HCEC 1CT (cell line): ENCODE measurements at places on chromosomes 5 and 9.

DNA sequence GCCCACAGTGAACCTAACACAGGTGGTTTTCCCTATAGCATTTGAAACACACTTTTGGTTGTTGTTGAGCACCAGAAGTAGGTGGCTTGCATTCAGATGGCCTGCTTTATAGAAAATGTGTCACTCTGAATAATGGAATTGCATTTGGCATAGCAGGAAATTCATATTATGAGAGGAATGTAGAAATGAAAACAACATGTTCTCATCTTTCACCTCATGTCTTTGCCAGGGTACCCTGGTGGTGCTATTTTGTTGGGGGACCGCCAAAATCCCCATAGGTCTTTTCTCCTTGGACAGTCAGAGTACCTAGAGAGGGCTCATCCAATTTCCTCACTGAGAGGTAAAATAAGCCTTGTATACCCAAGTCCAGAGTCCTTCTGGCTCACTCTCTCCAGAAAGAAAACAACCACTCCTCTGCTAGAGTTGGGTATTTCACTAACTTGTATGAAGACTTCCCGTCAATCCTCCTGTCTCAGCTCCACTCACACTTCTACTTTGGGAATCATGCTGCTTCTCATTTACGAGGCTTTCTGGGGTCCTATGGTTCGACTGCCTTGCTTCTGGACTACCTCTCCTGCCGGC is 67.4 kb downstream of the MRPS27 start:
- peak; percentile 62 for DNase-seq

DNA sequence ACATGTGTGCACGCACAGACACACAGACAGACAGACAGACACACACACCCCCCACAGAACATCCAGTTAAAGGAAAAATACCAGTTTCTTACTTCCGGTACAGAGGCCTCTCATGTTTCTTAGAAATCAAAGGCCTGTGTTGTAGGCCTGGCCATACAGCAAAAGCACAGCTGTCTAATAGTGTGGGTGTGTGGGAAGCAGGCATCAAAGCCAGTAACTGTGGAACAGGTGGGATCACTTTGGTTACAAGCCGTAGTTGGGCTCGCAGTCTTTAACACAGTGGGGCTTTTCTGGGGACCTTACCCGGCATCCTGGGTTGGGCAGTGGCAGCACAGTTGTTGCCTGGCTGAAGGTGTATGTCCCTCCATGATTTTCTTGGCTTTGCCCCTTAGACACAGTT is 55.2 kb downstream of the FBXL7 start:
- DNase-seq, result no peak

DNA sequence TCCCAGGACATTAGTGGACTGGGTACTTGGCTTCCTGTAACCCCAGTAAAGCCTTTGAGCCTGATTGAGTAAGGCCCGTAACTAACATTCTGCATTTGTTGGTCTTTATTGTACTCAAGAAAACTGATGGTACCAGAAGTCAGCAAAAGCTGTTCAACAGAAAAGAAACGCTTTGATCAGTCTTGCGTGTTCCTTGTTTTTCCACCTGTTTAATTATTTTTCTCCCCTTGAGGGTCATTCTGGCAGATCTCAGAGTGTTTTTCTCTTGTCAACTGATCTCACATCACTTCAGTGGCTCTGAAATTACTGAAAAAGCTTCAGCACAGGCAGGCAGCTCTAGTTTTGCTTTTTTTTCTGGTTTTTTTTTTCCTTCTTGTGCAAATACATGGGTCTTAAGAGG is 6.1 kb upstream of the TMEM268 start:
- no peak for DNase-seq

GRCh38 chr5:127757576-127757975 is 54.4 kb downstream of the CCDC192 start:
- peak; percentile 71 for DNase-seq

DNA sequence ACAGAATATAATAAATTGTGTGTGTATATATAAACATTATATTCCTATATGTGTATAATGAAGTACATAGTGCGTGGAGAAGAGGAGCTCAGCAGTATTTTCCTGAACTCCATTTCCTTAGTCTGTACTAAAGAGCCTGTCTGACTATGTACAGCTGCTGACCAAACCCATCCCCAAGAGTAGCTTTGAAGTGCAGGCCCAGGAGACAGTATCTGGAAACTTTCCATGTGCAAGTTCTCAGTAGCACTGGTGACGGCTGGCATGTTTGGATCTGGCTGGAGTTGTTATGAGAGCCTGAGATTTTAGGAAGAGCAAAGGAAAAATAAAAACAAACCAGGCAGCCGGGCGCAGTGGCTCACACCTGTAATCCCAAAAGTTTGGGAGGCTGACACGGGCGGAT is 244.2 kb downstream of the RFK start:
- DNase-seq, result no peak

DNA sequence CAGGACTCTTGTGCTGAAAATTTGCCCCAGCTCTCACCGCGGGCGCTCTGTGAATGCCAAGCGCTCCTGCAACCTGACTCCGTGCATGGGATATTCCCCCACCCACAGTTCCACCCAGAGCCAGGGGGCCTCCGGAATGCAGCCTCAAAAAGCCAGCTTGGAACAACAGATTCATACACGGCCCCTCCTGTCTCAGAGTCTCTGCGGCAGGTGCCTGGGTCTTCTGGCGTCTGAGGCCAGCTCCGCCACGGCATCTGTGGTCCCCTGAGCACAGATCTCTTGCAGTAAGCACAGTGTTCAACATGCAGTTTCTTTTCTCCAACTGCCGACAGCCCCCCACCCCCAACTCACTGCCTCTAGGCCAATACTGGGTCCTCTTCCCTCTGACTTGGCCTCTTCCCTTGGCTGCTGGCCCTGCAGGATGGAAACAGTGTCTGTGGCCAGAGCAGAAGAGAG is 355.7 kb upstream of the IRX2 start:
- no peak for DNase-seq

DNA sequence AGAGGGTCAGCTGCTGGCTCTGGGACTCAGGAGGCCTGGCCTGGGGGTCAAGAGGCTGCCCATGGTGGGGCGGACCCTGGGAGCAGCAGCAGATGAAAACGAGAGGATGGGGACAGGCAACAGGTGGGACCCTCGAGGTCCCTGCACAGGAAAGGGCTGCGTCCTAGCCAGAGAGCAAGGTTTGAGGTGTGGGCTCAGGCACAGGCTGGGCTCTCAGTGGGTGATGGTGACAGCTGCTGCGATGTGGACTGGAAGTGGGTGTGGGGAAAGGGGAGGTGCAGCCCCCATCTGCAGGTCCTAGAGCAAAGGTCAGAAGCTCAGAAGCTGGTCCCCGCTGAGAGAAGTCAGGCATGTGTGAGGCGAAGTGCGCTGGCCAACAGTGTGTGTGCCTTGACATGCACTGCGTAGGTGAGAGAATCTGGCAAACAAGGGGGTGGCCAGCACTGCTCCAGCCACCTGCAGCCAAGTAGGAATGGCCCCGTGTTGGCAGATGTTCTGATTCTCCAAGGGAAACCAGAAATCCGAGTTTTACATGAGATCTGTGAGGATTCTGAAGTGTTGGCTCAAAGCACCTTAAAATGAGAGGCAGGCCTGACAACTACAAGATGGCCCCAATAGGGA is 85.7 kb downstream of the COL23A1 start:
- no peak for DNase-seq

GRCh38 chr5:143142596-143143435 is 260.7 kb downstream of the NR3C1 start:
- DNase-seq, result no peak

- no peak for DNase-seq
Observed at GRCh38 chr5:25713259-25713658, 1068.5 kb upstream of the CDH10 start.

GRCh38 chr9:76932757-76933156 is 26.8 kb upstream of the PRUNE2 start:
- peak; percentile 16 for DNase-seq

DNA sequence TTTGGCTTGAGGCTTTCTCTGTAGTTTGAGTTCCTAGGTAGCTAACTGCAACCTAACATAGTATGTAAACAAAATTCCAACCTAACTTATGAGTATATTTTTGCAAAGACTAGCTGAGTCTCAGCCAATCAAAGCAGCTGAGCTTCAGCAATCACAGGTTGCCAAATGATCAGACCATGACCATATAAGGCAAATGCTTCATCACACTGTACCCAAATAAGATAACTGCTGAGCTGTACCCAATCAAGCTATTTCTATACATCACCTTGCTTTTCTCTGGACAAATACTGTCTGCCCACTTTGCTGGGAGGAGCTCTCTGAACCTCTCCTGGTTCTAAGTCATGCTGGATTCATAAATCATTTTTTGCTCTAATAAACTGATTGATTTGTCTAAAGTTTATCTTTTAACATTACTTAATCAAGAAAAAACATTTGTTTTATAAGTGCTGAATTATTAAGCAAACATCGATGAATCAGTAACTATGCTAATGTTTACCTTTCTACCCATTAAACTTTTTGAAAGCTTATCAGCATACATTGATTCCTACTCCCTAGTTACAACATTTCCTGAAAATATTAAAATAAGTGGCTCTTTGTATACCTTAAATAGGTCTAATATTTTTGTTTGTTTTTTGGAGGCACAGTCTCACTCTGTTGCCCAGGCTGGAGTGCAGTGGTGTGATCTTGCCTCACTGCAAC is 129.7 kb upstream of the PCA3 start:
- DNase-seq, result peak; percentile 78

GRCh38 chr5:32270946-32271345 is 41.8 kb downstream of the MTMR12 start:
- no peak for DNase-seq

GRCh38 chr5:50733741-50734140 is 67.3 kb downstream of the PARP8 start:
- no peak for DNase-seq

- no peak for DNase-seq
Observed at GRCh38 chr5:173642895-173643481, 26.5 kb upstream of the BOD1 start.

- DNase-seq, result no peak
Observed at GRCh38 chr5:156971848-156972525, 9.0 kb upstream of the TIMD4 start.

- DNase-seq, result no peak
Observed at GRCh38 chr9:133750982-133751649, 13.0 kb upstream of the SARDH start.

DNA sequence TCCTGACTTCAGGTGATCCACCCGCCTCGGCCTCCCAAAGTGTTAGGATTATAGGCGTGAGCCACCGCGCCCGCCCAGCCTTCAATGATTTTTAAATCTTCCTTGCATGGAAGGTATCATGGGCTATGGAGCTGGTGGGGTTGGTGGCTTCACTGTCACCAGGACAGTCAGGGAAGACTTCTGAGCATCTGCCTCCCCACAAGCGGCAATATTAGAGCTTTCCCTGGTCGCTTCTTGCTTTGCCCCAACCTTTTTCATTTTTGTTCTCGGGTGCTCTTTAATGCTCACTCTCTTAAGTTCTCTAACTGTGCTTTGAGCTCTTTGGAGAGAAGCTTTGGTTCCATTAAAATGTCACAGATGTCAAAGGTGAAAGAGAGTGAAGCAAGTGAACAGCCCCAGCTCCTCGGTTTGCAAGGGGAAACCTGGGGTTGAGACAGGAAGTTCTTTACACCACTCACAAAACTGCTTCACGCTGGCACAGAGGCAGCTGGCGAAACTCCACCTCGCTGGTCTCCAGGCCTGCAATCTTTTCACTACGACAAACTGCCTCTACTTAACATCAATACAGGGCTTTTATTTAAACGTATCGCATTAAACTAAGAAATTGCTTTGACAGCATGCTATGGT is 142.5 kb upstream of the RETREG1 start:
- no peak for DNase-seq

DNA sequence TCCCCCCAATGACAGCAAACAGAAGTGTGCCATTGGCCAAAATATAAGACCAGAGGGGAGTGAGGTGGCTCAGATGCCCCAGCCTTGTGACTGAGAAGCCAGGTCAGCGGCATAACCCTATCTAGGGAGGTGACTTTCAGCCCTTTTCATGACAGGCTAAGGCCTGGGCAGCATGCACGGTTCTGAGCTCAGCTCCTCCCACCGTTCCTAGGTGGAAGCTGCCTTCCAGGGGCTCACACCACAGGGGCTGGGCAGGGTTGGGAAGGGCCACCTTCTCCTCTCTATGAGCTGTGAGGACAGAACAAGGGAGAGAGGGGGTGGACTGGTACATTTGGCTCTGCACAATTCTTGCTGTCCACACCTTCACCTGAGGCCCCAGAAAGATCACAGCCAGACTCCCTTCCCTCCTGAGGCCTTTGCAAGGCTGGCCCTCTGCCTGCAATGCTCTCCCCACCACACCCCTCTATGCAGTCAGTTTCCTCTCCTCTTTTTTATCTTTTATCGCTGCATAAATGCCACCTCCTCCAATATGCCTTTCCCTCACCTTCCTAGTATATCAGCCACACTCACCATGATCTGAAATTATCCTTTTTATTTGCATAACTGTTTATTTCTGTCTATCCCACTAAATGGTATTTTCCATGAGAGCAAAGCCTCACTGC is 5.1 kb upstream of the EGR1 start:
- DNase-seq, result no peak

DNA sequence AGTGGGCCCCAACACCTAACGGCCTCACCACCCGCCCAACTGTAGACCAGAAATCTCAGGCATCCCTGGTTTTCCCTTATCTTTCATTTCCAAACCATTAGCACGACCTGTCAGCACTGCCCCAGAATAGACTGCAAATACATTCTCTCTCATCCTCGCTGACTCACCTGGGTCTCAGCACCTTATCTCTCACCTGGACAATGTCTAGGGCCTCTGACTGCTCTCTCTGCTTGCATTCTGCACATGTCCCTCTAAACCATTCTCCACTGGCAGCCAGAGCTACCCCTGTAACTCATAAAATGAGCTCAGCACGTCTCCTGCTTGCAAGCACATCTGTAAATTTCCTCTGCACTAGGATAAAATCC is 12.7 kb downstream of the CKMT2 start:
- no peak for DNase-seq

- peak; percentile 30 for DNase-seq
Observed at GRCh38 chr5:164191240-164191639, 685.8 kb downstream of the MAT2B start.

DNA sequence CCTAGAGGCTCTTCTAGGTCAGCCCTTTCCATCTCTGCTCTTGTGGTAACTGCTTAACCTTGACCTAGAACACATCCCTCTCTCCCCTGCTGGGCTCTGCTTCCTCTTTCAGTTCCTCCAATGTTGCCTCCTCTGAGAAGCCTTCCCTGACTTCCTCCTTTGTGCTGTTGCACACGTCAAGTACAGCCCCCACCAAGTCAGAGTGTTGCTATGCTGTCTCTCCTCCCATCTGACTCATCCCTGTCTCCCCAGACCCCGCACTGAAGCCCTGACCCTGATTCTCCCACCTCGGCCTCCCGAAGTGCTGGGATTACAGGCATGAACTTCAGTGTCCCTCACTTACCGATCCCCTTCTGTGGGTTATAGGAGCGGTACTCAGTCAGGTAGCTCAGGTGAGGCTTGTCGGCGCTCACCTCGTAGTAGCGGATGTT is 10.4 kb upstream of the TRIM14 start:
- DNase-seq, result no peak
